ENCODE measurements at places on chromosomes 2 and 18. TPM values are rescaled to one million over a fixed set of nuclear protein-coding genes. Genes with fewer than 3 reads are reported as not detected.

Gene NYAP2
- 0.06 TPM for total RNA-seq

Gene SERPINE2
- 1.0 TPM for total RNA-seq

Gene LIPG
- total RNA-seq: not detected

Gene KRTCAP3
- total RNA-seq: 23.9 TPM

DNA sequence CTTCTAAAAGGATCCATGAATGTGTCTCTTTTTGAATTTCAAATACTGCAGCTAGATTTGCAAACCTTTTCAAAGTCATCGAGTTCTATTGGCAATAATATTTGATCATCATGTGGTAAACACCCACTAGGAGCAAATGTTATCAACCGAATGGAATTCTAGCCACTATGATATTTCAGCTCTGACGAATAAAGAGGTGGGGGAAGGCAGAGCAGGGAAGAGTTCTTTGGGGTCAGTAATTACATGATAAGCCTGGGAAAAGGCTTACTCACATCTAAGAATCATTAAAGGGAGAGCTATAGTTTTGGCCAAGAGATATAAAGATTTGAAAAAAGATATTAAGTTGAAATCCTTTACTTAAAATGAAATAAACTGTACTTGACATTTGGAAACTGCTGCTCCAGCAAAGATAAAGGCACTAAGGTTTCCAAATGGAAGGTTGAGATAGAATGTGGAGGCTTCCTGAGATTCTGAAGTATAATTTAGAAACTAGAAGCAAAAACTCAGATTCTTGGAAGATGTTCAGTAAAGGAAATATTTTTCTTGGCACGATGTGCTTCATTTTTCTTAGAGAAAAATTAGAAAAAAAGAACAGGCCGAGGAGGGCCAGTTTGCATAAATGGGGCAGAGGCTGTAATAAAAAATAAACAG is 104.7 kb upstream of the ARHGAP28 start:
- DNase-seq: no peak

GRCh38 chr2:128626760-128627511 is 308.3 kb upstream of the HS6ST1 start:
- no peak for DNase-seq

- DNase-seq: no peak
These were observed 737.2 kb upstream of the RAB6C start for GRCh38 chr2:129242269-129242668.

- no peak for DNase-seq
These were observed 894.2 kb downstream of the CNTNAP5 start for GRCh38 chr2:124919296-124919695.

- no peak for DNase-seq
These were observed 150.2 kb upstream of the DOK6 start for GRCh38 chr18:69250305-69251151.

DNA sequence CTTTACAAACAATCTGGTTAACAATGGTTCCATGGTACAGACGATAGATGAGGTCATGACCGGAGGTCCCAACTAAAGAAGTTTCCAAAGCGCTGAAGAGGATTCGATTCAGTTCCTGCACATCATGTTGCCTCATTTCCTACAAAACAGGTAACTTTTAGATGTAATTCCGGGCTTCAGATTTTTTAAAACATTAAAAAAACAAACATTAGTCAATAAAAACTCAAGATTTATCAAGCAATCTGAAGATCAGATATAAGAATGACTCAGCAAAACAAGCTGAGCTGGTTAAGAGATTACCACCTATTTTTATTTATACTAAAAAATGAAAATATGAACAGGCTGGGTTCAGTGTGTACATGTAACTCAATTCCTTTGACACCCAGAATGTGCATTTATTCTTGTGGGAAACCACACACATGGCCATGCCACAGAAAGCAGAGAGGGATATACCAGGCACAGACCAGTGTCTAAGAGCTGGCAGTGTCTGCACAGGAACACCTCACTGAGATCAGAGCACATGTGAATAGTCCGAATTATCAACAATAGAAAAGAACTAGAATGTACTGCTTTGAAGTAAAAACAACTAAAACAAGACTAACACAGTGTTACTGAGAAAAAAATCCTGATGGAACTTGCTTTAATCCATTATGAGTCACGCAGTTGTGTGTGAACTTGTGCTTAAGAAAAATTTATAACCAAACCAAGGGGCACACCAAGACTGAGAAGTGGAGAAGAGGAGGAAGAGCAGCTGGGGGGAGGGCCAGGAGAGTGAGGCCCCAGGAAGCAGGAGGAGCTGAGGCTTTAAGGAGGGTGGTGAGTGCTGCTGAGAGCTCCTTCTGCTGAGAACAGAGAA is 9.5 kb downstream of the USP40 start:
- no peak for DNase-seq

GRCh38 chr2:181954538-181954883 is 31.1 kb upstream of the PPP1R1C start:
- DNase-seq: no peak

DNA sequence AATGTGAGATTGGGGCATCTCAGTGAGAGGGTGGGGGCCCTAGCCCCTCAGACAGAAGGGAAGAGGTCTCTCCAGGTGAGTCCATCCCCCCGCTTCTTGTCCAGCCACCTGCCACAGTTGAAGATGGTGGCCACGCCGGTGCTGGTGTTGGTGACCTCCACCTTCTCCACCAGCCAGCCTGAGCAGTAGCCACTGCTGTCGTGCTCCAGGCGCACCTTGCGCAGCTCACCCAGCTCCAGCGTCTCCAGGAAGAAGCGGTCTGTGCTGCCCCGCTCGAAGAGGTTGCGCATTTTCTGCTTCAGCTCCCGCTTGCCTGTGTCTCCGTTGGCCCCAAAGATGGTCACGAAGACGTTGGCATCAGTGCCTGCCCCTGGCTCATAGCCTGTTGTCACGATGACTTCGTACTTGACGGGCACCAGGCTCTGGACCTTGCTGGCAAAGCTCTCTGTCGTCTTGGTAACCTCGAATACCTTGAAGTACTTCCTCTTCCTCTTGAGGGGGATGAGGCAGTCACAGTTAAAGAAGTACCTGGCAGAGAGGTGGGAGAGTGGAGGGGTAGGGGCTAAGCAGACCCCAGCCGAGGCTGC is 179.5 kb downstream of the LOXHD1 start:
- DNase-seq: no peak

Data from CD4-positive, alpha-beta memory T cell (primary cell).